ENCODE measurements at places on chromosomes 5 and 9.

DNA sequence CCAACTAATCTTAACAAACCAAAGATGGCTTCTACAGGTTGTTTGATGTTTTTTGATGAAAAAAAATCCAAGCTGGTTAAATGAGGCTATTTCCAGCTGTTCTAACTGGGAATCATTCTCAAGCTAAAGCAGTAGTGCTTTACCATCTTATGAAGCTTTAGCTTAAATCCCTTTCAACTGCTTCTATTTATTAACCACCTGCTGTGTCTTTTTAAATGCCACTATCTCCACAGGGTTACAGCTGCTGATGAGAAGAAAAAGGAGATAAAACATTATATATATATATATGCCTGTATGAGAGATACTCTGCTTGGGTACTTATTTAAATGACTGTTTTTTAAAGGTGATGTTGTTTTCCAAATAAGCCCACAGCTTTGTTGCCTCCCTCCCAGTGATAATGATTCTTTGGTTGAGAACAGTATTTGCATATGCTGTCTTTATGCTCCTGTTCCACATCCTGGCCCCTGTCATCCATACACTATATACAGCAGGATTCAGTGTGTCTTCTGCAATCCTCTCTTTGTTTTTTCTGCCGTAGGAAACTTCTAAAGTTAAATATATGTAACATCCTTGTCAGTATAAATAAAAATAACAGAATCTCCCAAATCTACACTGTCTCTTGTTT lies 164.0 kb downstream of the PAM start:
- DNase-seq: no peak

GRCh38 chr9:119003201-119003611 lies 366.0 kb downstream of the BRINP1 start:
- DNase-seq: no peak

DNA sequence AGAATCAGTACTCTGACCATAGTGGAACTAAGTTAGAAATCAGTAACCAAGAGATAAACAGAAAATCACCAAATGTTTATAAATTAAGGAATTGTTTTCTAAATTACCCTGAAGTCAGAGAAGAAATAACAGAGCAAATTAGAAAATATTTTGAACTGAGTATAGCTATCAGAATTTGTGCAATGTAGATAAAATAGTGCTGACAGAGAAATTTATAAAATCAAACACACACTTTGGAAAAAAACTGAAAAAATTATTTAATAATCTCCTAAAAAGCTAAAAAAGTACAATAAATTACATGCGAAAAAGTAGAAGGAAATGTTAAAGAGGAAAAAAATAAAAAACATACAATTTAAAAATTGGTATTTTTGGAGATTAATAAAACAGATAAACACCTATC lies 37.1 kb upstream of the PPP1R2B start:
- no peak for DNase-seq

GRCh38 chr5:129899454-129899853 lies 4.8 kb upstream of the CHSY3 start:
- no peak for DNase-seq

- no peak for DNase-seq
Observed at GRCh38 chr5:154334406-154335064, 111.3 kb upstream of the SAP30L start.

- no peak for DNase-seq
Observed at GRCh38 chr5:142114687-142115086, 6.1 kb downstream of the NDFIP1 start.

- no peak for DNase-seq
Observed at GRCh38 chr5:175141421-175141820, 302.6 kb downstream of the DRD1 start.

GRCh38 chr9:73565026-73565425 lies 413.4 kb downstream of the ANXA1 start:
- no peak for DNase-seq

GRCh38 chr5:92514896-92515295 lies 1066.1 kb downstream of the NR2F1-AS1 start:
- no peak for DNase-seq

DNA sequence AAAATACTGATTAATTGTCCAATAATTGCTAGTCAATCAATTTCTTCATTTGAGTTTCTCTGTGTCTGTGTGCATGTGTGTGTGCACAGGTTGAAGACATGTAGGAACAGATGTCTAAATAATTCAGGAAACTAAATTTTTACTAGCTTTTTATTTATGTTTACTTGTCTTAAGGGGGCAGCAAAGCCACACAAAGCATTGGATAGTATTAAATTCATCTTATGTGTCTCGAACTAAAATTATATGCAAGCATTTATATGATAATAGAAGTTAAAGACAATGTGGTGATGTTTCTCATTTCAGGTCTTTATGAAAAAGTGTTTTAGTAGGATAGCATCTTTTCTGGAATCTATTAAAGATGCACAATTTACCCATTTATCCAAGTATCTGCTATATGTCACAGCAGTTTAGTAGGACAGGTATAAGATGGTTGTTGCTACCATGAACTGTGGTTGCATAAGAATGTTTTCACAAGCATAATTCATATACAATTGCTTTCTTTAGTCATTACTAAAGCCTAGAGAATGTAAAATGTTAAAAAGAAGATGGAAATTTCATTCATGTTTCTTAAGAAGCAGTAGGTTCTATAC lies 784.6 kb upstream of the NUDT12 start:
- DNase-seq: no peak

GRCh38 chr9:37575001-37575400 lies 1.2 kb downstream of the FBXO10 start:
- DNase-seq: no peak

GRCh38 chr9:14525856-14526255 lies 167.4 kb downstream of the ZDHHC21 start:
- no peak for DNase-seq
